ENCODE measurements at places on chromosomes 11 and 22.

DNA sequence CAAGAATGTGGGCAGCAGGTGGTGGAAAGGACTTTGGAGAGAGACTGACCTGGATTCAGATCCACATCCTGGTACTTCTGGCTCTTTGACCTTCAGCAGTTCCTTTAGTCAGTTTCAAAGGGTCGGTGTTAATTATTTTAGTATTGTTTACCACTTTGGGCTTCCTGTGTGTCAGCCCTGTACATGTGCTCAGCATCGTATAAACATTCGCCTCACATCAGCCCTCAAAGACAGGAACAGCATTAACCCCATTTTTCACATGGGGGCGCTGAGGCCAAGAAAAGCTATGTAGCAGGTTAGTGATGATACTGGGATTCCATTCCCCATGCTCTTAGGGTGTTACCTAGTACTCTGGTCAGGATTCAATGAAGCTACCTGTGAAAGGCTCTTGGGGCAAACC, 72.1 kb upstream of the YWHAH start:
- DNase-seq = no peak

DNA sequence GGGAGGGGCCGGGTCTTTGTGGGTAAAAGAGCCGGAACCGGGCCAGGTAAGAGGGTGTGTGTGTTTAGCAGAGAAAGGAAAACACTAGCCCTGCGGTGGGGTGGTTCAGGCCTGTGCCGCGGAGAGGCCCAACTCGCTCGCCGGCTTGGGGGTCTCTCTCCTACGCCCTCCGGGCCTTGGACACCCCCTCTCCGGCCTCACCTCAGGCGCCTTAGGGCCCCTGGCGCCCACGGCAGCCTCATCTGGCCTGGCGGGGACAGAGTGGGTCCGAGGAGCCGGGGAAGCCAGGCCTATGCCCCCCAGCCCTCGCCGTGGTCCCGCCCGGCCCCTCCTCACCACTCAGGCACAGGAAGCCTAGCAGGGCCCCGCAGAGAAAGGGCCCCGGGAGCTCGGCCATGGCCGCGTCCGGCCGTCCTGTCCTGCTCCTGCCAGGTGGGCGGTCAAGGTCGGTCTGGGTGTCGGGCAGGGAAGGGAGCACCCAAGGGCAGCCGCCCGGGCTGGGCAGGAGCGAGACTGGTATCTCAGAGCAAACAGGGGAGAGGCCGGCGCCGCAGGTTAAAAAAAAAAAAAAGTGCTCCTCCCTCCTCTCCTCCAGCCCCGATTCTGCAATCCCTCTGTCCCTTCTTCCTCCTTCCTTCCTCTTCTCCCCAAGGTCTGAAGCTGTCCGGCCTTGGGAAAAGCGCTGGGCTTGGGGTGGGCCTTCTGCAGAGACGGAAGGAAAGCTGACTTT, at the start of gene VSIG2:
VSIG2 (minus strand) TSS at position 515 of the 730 bp plus-strand sequence; CDS start at position 397, 118 bp downstream.
- DNase-seq = no peak

GRCh38 chr11:116927163-116927974, 89.9 kb upstream of the APOA1 start:
- no peak for DNase-seq

DNA sequence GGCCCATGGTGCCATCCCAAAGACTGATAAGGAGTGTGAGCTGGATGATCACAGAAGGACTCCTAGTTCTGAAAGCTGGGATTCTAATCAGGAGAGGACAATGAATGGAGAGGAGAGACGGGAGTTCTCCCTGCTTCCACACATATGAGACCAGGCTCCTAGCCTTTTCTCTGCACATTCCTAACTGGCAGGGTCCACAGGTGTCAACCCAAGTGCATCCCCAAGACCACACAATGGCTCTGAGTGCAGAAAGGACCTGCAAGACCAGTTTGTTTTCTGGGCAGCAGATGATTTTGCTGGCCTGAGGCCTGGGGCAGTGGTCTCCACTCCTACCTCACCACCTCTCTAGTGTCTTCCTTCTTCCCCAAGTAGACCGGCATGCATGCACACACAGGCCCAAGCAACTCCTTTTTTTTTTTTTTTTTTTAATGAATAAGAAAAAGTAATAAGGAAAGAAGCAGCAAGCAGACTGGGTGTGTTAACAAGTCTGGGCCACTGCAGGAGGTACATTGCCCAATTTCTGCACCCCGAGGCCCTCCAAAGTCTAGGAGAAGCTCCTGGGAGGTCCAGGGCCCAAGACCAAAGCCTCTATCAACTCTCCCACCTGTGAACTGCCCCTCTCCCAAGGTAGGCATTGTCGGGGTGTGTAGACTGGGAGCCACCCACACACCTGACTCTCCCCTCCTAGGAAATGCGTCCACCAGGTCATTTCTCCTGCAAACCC, 1.2 kb upstream of the TSKU start:
- no peak for DNase-seq

GRCh38 chr22:47386812-47387510, 624.5 kb downstream of the TBC1D22A start:
- no peak for DNase-seq
